Cardiac septum (tissue), 1 donor: ENCODE measurements at places on chromosomes 2 and 18.

DNA sequence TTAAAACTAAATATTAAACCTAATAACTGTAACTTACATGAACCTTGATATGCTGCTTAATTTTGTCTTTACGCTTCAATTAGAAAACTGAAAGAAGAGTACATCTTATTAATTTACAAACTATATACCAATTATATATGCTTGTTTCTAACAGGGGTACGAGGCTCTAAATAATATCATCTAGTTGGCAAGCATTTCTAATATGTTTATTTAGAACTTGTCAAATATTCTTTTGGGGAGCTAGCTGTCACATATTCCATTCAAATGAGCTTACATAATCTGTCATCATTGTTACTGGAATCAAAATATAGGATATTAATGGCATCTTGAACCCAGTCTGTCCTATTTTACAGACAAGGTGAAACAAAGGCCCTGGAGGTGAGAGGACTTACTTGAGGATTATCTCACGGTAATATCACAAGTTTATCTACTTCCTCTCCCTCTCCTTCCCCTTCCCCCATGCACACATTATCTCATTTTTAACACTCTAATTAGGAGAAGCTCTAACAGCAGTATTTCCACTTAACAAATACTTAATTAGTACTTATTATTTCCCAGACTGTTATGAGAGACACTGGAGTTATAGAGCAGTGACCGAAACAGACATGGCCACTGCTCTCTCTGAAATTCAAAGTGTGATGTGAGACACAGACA lies 3.5 kb downstream of the PRKD3 start:
- DNase-seq = no peak

DNA sequence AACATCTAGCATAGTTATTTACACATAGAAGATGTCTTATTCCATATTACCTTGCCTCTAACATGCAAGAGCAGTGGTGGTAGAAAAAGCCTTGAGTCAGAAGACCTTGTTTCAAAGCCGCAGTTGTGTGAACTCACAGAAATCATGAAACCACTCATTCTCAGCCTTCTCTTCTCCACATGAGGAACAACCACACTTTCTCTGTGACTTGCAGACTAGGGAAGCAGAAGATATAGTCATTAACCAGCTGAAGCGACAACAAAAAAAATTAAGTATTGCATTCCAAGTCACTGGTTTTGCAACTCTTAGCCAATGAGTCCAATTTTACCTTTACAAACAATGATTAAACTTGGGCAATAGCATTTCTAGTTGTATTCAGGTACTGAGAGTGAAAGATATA lies 19.0 kb downstream of the TWSG1 start:
- DNase-seq = no peak

- DNase-seq = no peak
Measured at GRCh38 chr2:152055366-152056108, 43.3 kb downstream of the CACNB4 start.

DNA sequence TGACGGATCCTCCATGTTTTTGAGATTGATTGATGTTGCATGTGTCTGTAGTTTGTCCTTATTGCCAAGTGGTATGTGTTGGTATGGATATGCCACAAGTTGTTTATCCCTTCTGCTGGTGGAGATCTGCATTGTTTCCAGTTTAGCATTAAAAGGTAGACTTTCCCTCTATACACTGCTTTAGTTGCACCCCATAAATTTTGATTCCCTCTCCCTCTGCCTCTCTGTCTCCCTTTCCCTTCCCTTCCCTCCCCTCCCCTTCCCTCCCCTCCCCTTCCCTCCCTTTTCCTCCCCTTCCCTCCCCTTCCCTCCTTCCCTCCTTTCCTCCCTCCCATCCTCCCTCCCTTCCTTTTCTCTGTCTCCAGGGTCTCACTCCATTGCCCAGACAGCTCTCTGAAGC lies 18.6 kb upstream of the TOGARAM2 start:
- DNase-seq = no peak
